ENCODE measurements at places on chromosomes 5 and 9. TPM values are rescaled to one million over a fixed set of nuclear protein-coding genes. Genes with fewer than 3 reads are reported as not detected.

MYMK gene
- not detected for total RNA-seq

GRCh38 chr5:154358516-154359220 is 87.1 kb upstream of the SAP30L start:
- no peak for DNase-seq

DNA sequence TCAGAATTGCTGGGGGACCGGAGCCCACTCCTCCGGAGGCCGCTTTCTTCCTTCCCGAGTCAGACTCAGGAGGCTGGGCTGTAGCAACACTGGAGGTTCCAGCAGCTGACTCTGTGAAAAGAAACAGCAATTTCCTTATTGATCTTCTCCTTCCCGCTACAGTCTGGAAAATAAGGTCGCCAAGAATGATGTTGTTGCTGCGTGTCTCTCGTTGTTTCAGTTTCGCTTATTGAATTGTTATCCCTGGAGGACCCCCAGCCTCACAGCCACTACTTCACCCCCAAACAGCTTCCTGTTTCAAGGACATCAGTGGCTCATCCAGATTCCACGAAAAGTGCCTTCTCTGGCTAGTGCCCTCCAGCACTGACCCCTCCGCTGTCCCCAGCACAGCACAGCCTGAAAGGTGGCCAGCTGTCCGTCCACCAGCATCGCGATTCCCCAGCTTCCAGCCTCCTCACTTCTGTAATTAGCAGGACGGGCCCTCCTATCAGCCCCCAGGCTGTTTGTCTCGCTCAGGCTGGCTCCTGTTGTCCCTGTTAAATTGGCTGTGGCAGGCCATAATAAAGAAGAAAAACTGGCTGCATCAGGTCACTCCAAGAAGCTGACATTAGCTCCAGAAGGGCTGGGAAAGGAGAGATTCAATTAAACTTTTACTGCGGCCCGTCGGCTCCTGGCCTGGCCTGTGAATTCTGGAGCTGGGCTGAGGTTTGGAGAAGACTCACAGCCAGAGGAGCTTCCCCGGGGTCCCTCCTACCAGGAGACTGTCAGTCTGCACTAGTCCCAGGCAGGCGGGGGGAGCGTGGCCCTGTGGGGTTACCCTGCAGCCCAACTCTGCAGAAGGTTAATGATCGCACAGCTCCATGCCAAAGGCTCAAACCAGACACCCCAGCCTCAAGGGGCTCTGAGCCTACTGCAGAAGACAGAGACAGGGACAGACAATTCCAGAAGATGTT is 40.5 kb downstream of the OLFM1 start:
- DNase-seq, result peak; percentile 64

GRCh38 chr9:89802781-89803355 is 198.1 kb downstream of the GADD45G start:
- no peak for DNase-seq

DNA sequence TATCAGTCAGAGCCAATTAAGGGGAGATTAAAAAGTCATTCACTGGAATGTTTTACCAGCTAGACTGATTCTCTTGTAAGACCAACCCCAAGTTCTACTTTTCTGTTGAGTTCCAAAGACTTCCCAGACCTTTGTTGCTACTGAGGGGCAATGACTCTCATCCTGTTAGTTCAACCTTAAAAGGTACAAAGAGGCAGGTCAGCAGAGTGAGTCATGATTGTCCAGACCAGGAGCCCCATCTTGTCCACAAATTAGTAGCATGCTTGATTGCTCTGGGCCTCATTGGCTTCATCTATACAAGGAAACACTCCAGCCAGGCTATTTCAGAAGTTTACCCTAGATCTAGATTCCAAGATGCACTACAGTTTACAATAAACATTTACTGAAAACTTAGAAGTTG is 79.9 kb upstream of the IL7R start:
- no peak for DNase-seq

DNA sequence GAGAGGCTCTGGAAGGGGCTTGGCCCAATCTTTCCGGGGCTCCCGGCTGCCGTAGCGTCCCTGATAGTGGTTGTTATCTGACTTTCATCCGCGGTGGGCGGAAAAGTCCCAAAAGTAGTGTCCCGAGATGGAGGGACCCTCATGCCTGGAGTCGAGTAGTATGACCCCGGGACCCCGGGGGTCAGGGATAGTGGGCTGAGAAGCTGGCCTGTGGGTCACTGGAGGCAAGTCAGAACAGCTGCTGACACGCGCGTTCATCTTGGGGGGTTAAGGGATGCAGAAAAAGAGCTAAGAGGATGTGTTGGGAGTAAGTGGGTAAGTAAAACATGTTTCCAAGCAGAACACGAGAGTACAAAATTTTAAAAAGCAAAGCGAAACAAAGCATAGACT is 123.4 kb downstream of the TMEM161B start:
- DNase-seq, result no peak

GRCh38 chr5:153905219-153905618 is 133.5 kb downstream of the FAM114A2 start:
- DNase-seq, result no peak

ZBTB43 gene
- 16.8 TPM for total RNA-seq

DNA sequence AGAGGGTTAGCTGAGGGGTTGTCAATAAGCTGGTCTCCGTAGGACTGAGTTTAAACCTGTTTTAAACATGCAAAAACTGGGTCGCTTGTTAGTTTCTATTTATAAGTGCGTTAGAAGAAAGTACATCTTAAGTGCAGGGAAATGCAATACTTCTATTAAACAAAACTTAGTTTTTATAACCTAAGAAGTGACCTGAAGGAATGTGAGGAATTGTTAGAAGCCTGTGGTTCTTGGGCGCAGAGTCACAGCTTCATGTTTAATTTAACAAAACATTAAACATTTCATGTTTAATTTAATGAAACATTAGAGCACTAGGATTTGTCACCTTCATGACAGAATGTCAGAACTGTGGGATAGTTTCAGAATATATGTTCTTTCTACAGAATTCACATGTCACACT is 469.2 kb upstream of the WWC1 start:
- DNase-seq, result no peak

DNA sequence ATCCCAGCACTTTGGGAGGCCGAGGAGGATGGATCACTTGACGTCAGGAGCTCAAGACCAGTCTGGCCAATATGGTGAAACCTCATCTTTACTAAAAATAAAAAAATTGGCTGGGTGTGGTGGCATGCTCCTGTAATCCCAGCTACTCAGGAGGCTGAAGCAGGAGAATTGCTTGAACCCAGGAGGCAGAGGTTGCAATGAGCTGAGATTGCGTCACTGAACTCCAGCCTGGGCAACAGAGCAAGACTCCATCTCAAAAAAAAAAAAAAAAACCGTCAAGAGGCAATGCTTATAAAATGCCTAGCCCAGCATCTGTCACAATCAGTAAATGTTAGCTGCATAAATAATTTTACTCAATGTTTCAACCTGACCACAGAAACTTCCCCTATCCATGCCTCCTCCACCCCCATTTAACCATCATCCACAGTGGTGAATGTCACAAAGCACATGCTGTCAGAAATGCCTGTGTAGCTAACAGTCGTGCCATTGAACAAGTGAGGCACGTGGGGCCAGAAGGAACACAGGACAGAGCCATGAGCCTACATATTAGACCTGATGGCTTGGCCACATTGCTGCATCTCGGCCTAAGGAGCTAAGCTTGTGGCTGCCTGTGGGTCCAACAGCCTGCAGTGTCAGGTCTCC is 16.8 kb upstream of the TCOF1 start:
- no peak for DNase-seq

PAEP gene
- not detected for total RNA-seq

GRCh38 chr9:10026443-10026984 is 586.3 kb downstream of the PTPRD start:
- DNase-seq, result no peak

TMED9 gene
- total RNA-seq, result 94.6 TPM

- DNase-seq, result no peak
Measured at GRCh38 chr5:74457876-74458275, 182.7 kb downstream of the ENC1 start.

DNA sequence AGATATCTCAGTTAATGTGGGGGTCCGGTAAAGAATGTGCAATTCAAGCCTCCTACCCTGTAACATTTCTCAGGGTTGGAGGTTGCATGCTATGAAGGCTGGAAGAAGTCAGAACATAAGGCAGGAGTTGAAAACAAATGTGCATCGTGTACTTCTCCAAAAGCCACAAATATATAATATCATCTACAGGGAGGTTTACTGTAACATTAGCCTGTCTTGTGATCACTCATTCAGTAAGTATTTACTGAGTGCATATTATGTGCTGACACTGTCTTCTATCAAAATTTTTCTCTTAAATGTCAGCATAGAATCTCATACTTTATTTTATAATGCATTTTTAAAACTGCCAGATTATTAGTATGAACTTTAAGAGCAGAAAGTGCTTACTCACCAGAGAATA is 105.6 kb upstream of the ZNF366 start:
- no peak for DNase-seq

BAAT gene
- 0.54 TPM for total RNA-seq

Measured in glutamatergic neuron (in vitro differentiated cells).